H4 (cell line): ENCODE measurements at places on chromosomes 12 and 14. TPM values are rescaled to one million over a fixed set of nuclear protein-coding genes. Genes with fewer than 3 reads are reported as not detected.

Gene OR9K2
- total RNA-seq = not detected in 2 replicates

Gene POTEG
- total RNA-seq = 0.41 and 0.75 TPM in 2 replicates

Gene TMEM63C
- 0.77 and 1.3 TPM in 2 replicates for total RNA-seq

Gene DAO
- total RNA-seq = not detected in 2 replicates

Gene TBC1D30
- total RNA-seq = 0.66 and 1.5 TPM in 2 replicates
